ENCODE measurements at places on chromosomes 7 and 10.

DNA sequence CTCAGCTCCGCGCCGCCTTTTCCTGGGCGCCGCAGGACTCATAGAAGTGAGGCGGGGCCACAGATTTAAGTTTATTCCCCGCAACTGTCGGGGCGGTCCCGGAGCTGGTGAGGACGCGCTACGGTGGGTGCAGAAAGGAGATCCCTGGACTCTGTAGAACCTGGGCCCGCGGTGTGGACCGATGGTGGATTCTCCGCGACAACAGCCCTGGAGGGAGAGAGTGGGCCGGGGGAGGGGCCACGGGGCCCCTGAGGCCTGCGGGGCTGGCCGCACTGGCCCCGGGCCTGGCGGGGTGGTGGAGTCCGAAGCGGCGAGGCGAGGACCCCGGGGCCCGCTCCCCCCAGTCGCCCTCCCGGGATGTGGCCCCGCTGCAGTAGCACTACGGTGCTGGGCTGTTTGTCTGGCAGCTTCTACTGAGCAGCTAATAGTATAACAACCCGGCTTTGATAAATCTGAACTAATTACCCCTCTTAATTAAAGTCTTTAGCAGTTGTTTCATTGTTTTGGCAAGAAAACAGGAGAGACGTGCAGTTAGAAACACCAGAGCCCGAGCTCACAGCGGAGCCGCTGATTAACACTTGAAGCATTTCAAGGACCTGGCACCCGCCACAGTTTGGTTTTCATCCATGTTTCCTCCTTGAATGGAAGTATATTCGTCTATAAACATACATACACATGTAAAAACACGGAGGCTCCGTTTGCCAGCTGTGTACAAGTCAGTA is 4.2 kb downstream of the FEZF1 start:
- DNase-seq: no peak

GRCh38 chr7:159032322-159032721 is 112.3 kb downstream of the VIPR2 start:
- DNase-seq: no peak

- DNase-seq: no peak
Observed at GRCh38 chr7:140914083-140914482, 10.6 kb downstream of the BRAF start.

DNA sequence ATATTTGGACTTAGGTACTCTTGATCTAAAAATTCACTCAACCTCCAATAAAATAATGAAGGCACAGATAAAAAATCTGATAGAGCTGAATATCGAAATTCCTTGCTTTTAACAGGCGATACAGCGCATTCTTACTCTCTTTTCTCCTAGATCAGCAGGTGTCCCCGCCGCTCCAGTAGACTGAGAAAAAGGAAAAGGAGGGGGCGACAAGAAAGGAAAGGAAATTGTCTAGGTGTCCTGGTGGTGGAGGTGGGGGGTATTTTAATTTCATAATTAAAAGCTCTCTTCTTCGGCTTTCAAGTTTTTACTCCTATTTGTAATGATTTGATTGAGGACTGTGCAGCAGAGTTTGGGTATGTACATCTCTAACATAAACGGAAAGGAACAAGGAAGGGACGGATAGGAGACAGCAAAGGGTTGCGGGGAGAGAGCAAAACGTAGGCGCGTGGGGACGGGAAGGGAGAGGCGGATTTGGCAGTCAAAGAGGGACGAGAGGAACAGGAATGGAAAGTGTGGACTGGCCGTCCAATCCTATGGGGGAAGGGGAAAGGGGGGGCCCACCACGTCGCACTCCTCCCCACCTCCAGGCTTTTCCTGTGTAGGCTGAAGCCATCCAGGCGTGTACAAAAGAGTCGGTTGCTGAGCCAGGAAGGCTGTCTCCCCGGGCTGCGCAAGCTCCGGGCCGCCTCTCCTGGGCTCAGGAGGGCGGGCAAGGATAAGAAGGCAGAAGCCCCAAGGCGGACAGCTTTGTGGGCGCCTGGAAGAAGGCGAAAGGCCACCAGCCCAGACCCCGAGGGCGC is 875 bp upstream of the HECTD2 start:
- DNase-seq: peak; percentile 47

GRCh38 chr7:23802720-23803397 is 92.8 kb downstream of the STK31 start:
- no peak for DNase-seq

DNA sequence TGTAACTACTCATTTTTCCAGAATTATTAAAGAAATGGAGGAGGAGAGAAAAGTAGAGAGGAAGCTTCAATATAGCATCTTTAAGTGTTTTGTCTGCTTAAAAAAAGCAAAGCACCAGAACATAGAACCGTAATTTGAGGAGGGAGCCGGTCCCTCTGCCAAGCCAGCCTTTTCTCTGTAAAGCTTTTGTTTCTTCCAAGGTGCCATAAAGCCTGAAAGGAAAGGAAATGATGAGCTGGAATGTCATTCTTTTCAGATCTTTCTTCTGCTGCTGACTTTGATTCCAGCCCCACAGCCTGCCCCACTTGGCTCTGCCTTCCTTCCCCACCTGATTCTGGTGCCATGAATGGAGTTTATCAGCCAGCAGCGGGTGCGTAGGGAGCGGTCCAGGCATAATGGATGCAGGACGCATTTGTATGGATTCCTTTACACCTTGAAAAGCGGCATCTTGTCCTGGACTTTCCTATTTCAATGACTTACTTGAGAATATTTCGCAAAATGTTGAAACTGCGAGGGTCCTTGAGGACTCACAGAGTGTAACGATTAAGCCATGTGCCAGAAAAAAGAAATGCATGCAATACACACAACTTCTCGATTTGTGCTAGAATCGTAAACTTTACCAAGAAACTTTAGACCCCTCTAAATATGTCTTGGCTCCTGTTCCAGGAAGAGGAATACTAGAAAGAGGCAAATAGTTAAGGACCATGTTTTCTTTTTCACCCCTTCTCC is 569.5 kb upstream of the MGMT start:
- DNase-seq: no peak

- DNase-seq: no peak
Observed at GRCh38 chr7:46424934-46425333, 503.9 kb upstream of the IGFBP3 start.

DNA sequence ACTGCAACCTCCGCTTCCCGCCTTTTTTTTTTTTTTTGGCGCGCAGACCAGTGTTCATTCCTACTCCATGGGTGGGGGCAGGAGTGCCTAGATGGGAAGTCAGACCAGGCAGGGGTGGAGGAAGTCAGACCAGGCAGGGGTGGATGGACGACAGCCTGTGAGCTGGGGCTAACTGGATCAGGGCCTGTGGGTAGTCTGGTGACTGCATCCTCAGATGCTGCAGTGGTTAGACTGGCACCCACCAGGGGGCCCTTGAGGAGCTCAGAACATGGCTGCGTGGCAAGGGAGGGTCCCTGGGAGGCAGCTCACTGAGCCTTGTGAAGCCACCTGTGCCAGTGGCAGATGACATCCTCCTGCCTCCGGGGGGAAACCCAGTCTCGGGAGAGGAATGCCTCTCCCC is 35.1 kb downstream of the RCC1L start:
- no peak for DNase-seq

GRCh38 chr7:30743371-30744074 is 8.4 kb upstream of the INMT start:
- DNase-seq: no peak

DNA sequence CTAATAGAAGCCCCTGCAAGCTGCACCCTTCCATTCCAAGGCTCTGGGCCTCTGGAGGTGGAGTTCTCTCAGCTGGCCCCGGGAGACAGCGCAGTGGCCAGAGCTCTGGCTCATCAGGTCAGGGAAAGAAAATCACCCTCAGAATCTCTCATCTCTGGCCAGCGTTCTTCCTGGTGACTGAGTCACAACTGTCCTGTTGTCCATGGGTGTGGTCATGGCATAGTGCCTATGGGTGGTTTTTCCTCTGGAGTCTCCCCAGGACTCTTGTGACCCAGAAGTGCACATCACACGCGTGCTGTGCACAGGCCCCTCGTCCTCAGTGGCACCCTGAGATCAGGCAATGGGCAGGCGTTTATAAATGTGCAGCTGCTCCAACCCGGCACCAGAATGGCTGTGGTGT is 27.4 kb upstream of the FXYD4 start:
- no peak for DNase-seq

- DNase-seq: no peak
Observed at GRCh38 chr7:35375516-35375915, 121.6 kb upstream of the TBX20 start.

- no peak for DNase-seq
Observed at GRCh38 chr10:118827053-118827452, 72.3 kb upstream of the CACUL1 start.

DNA sequence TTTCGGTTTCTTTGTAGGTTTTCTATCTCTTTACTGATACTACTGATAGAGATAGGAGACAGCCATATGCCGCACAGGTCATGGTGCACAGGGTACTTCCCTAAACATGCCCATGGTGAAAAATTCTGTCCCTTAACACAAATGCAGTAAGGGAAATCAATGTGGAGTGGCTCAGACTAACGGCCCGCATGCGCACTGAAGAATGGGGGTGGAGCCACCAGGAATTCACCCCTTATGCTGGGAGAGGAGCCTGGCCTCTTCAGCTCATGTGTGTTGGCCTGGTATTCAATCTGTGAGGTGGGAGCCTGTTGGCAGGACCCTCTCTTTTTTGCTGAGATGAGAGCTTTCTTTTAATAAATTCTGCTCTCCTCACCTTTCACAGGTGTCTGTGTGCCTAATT is 8.4 kb upstream of the URGCP start:
- no peak for DNase-seq

DNA sequence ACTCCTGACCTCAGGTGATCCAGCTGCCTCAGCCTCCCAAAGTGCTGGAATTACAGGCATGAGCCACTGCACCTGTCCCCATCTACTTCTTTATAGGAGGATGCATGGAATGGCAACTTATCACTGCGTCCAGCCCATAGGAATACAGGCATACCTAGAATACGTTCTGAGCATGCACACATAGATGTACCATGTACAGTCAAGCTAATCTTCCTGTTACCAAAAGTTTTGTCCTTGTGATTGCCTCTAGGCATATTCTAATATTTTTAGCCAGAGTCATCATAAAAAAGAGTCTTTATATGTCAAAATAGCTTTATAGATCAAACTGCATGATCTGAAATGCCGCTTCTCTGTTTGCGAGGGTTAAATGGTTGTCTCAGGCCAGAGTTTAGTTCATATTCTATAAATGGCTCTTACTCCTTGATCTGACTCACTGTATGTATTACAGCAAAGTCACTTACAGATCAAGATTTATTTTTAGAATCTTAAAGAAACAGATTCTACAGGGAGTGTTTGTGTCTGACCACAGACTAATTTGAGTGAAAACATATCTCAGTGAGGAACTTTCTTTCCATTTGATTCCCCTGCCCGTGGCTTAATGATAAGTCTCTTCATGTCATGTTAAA is 210.9 kb downstream of the CREB5 start:
- DNase-seq: no peak

DNA sequence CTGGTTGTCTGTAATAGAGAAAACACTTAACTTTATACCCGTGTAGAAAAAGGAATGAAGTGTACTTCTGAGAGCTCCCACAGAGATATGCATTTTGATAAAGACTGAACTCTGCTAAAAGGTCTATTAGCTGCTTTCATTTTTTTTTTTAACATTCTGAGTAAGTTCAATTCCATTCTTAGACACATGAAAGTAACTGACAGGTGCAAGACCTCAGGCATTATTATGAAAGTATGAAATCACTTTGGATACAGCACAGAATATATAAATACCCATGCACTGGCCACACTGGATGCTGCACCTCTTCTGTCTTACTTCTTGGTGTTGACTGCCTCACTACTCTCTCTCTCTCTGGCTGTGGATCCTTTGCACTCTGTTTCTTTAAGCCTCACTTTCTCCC is 46.2 kb downstream of the VWDE start:
- DNase-seq: no peak

- DNase-seq: no peak
Observed at GRCh38 chr10:33335801-33336581, 1.5 kb upstream of the NRP1 start.

- no peak for DNase-seq
Observed at GRCh38 chr10:125820701-125821100, 2.4 kb downstream of the UROS start.

- no peak for DNase-seq
Observed at GRCh38 chr7:90595342-90595800, 750 bp upstream of the CDK14 start.

DNA sequence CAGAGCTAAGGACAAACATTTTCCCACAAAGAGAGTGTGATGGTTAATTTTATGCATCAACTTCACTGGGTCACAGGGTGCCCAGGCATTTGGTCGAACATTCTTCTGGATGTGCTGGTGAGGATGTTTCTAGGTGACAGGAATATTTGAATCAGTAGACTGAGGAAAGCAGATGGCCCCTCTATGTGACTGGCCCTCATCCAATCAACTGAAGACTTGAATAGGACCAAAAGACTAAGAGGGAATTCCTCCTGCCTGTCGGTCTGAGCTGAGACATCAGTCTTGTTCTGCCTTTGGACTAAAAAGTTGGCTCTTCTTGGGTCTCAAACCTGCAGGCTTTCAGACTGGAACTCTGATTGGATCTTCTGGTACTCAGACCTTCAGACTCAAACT is 44.4 kb downstream of the AFAP1L2 start:
- no peak for DNase-seq

DNA sequence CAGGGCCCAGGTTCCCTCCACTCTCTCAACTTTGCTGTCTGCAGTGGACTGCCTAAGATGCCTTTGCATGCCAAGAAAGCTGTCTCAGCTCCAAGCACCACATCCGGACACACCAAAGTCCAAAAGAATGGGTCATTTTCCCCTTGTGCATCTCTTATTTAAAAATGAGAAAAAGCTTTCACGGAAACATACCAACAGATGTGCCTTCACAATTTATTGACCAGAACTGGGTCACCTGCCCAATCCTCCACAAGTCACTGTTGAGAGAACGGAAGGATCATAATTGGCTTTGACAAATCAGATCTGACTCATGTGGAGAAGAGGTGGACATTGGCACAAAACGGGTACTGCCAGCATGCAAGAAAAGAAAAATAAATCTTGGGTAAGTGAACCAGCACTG is 258.3 kb downstream of the SNX13 start:
- no peak for DNase-seq

- no peak for DNase-seq
Observed at GRCh38 chr10:9766762-9767161, 1250.9 kb upstream of the CELF2 start.

- DNase-seq: no peak
Observed at GRCh38 chr10:98423691-98424120, 8.7 kb upstream of the PYROXD2 start.

DNA sequence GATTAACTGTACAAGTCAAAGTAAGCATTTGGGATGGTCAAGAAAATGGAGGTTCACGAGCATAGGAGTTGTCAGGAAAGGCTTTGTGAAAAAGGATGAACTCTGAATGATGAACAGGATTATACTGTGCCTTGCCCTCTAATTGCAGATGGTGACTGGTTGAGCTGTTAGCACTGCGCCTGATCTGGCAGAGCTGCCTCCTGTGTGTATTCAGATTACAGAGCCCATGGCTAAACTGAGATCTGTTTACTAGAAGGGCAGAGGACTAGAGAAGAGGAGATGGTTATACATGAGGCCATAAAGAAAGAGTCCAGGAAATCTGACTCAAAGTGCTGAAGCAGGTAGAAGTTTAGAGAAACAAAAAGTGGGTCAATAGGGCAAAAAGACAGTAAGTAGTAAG is 29.7 kb downstream of the LRRC72 start:
- no peak for DNase-seq
